ENCODE measurements at places on chromosomes 5 and 9.

GRCh38 chr9:25703701-25704357, 25.6 kb upstream of the TUSC1 start:
- no peak for DNase-seq

DNA sequence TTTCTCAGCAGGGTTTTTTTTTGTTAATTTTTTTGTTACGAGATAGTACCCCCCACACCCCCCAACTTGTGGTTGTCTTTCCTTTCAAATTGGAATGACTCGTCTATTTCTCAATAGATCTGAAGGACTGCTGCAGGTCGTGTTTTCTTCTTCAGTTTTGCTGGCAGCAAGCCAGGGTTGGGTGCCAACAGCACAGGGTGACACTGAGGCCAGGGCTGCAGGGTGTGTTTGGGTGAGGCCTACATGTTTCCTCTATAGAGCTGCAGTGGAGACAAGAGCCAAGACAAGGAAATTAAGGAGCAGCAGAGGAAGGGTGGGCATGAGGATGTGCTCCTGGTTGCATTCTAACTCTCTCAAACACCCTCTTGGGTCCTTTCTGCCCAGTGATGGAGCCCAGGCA, 52.2 kb downstream of the NXNL2 start:
- DNase-seq = no peak

- no peak for DNase-seq
These were observed 20.7 kb downstream of the MAPK9 start for GRCh38 chr5:180271221-180271620.

DNA sequence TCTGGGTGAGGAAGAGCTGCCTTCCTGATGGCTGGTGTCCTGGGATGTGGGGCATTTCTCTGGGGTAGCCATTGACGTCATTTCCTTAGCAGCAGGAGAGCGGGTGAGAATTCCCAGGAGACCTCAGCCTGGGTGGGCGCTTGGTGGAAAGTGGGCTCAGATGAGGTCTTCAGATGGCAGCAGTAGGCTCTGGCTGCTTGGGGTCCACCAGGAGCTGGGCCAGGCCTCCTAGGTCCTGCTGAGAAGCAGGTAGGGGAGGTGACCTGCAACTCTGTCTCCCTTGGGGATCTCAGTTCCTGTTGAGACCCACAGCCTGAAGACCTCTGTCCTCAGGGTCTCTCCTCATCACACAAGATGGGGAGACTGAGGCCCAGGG, 31.5 kb downstream of the FAM163B start:
- DNase-seq = no peak

DNA sequence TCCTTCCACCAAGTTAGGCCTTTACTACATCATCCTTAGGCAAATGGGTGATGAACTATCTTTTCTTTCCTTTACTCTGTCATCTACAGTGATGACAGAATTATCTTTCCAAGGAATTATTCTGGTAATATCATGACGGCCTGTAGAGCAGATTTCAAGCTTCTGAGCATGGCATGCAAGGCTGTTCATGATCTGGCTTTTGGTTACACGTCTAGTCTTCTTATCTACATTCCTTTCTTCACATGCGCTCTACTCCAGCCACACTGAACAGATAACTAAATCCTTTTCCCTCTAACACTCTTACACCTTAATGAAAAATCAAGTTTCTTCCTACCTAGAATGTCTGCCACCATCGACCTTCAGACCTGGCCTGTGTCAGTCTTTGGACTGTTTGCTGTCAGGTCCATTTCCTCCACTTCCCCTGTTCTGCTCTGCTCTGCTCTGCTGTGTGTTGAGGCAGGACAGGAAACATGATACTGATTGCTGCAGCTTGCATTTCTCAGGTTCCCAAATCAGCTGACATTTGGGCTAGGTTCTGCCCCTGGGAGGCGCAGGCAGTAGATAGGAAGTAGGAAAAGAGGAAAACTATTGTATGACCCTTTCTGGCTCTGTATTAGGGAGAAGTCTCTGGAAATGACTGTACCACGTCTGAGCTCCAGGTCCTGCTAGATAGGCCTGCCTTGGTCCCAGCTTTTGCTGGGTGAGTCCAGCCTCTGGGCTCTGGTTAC, 4.2 kb downstream of the SCGB3A2 start:
- no peak for DNase-seq
